ENCODE measurements at places on chromosomes 4 and X. TPM values are rescaled to one million over a fixed set of nuclear protein-coding genes. Genes with fewer than 3 reads are reported as not detected.

Gene ATP2B3
- not detected for total RNA-seq

Gene SYP
- 1.3 TPM for total RNA-seq

Gene TLR7
- total RNA-seq: not detected

Gene EFHC2
- 0.27 TPM for total RNA-seq

Gene CYTL1
- total RNA-seq: not detected

Gene PACRGL
- total RNA-seq: 14.4 TPM

Gene DCX
- total RNA-seq: not detected

Gene CD38
- 176 TPM for total RNA-seq

Gene PABPC1L2B
- not detected for total RNA-seq

Gene SLC49A3
- total RNA-seq: 0.16 TPM

Gene WDR1
- total RNA-seq: 506 TPM

Gene MAGEB17
- not detected for total RNA-seq

Gene REELD1
- total RNA-seq: 0.09 TPM

Gene TXK
- 6.8 TPM for total RNA-seq

Gene PNMA5
- 0.09 TPM for total RNA-seq

Gene GABRQ
- total RNA-seq: not detected

Gene ADAD1
- total RNA-seq: not detected

Gene VCX3A
- total RNA-seq: not detected

Gene CXXC4
- total RNA-seq: not detected

Gene FAM47A
- not detected for total RNA-seq

Gene MAMLD1
- total RNA-seq: 7.0 TPM

Gene CTAG1B
- total RNA-seq: not detected

Gene SLC10A4
- 0.14 TPM for total RNA-seq

Gene DCAF8L2
- not detected for total RNA-seq

Gene TASL
- total RNA-seq: 6.3 TPM

Gene TCEAL6
- not detected for total RNA-seq

Gene ARHGAP6
- not detected for total RNA-seq

Gene ADH7
- not detected for total RNA-seq

Gene EVC2
- 0.34 TPM for total RNA-seq

Gene NSG1
- 0.59 TPM for total RNA-seq

Gene SLC38A5
- 86.3 TPM for total RNA-seq

Gene ARSJ
- not detected for total RNA-seq

Gene SSX1
- not detected for total RNA-seq

Gene ENAM
- total RNA-seq: not detected

Gene GPR82
- total RNA-seq: 0.07 TPM

Gene GABRA4
- total RNA-seq: not detected

Gene HDAC6
- total RNA-seq: 92.1 TPM

Gene MAGEA10
- not detected for total RNA-seq

Gene MED14
- total RNA-seq: 46.7 TPM

Gene MAGEE2
- not detected for total RNA-seq

Gene C4orf50
- total RNA-seq: 0.59 TPM

Gene SULT1E1
- not detected for total RNA-seq

Gene VCX
- not detected for total RNA-seq

Gene CSAG3
- total RNA-seq: not detected

Gene RRH
- total RNA-seq: 0.32 TPM

Gene PCDH11X
- total RNA-seq: not detected

Gene FGFRL1
- 15.1 TPM for total RNA-seq

Gene DCUN1D4
- total RNA-seq: 31.5 TPM

Gene SMIM9
- total RNA-seq: not detected

Gene CHIC2
- 14.0 TPM for total RNA-seq

Gene PDE5A
- total RNA-seq: 0.52 TPM

Gene IDUA
- total RNA-seq: 35.3 TPM

Gene FAM236B
- total RNA-seq: not detected

Gene IL1RAPL1
- not detected for total RNA-seq

Gene C1QTNF7
- total RNA-seq: not detected

Gene FAM50A
- 74.3 TPM for total RNA-seq

Gene ENPEP
- total RNA-seq: 0.30 TPM

Gene ENPP6
- 1.6 TPM for total RNA-seq

Gene TMEM271
- not detected for total RNA-seq

Gene CETN2
- 9.5 TPM for total RNA-seq

Data from T-helper 2 cell treated with Interferon-gamma antibody and Interleukin-4, amounts not matched to agents 100 ng/mL and 5 ng/mL, for 36 hours (primary cell).